ENCODE measurements at places on chromosomes 5 and 9. TPM values are rescaled to one million over a fixed set of nuclear protein-coding genes. Genes with fewer than 3 reads are reported as not detected.

EQTN gene
- total RNA-seq = not detected

PTGES gene
- 18.6 TPM for total RNA-seq

FCN1 gene
- not detected for total RNA-seq

ZNG1F gene
- 3.6 TPM for total RNA-seq

IL9 gene
- total RNA-seq = not detected

IFNK gene
- total RNA-seq = not detected

CDH9 gene
- total RNA-seq = not detected

MSX2 gene
- total RNA-seq = not detected

LVRN gene
- total RNA-seq = 2.9 TPM

DND1 gene
- not detected for total RNA-seq

GPX8 gene
- 6.4 TPM for total RNA-seq

REEP5 gene
- total RNA-seq = 30.6 TPM

SLC1A1 gene
- 2.3 TPM for total RNA-seq

SPINK4 gene
- not detected for total RNA-seq

ORM1 gene
- total RNA-seq = not detected

All from esophagus squamous epithelium (tissue), 5 donors.